ENCODE measurements at places on chromosomes 1 and 21. TPM values are rescaled to one million over a fixed set of nuclear protein-coding genes. Genes with fewer than 3 reads are reported as not detected.

CSMD2 gene
- total RNA-seq = 0.41 TPM

DNA sequence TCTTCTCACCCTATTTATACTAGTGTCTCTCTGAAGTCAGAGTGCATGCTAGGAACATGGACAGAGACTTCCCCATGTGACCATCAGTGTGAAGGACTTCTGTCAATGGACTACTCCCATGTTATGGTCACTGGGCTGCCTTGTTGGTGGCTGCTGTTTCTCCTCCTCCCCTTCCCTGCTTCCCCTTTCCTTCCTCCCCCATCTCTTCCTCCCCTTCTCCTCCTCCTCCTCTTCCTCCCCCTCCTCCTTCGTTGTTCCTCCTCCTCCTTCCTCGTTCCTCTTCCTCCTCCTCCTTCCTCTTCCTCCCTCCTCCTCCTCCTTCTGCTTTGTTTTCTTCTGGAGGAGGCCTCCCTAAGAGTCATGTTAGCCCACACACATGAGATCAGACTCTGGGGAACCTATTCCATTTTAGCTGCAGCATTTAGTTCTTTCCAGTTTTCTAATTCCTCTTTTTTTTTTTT is 35.8 kb downstream of the IER5 start:
- no peak for DNase-seq

GRCh38 chr1:208312706-208313105 is 68.5 kb upstream of the PLXNA2 start:
- no peak for DNase-seq

TNFRSF8 gene
- 0.51 TPM for total RNA-seq

DNA sequence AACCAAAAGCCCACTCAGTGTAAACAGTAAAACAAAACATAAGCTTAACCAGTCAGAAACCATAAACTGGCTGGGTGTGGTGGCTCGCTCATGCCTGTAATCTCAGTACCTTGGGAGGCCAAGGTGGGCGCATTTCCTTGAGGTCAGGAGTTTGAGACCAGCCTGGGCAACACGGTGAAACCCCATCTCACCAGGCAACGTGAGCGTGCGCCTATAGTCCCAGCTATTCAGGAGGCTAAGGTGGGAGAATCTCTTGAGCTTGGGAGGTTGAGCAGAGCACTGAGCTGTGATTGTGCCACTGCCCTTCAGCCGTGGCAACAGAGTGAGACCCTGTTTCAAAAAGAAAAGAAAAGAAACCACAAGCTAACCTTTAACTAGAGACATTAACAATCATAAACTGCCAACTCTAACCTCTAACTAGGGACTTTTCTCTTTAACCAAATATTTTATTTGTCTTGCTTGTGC is 13.1 kb upstream of the PRRC2C start:
- DNase-seq = no peak

- DNase-seq = no peak
These were observed 3.1 kb downstream of the OLIG2 start for GRCh38 chr21:33028773-33029384.

GRCh38 chr1:39689635-39690034 is 1.6 kb downstream of the HPCAL4 start:
- no peak for DNase-seq

TYW3 gene
- total RNA-seq = 24.0 TPM

TFF3 gene
- 2,641 TPM for total RNA-seq

DNA sequence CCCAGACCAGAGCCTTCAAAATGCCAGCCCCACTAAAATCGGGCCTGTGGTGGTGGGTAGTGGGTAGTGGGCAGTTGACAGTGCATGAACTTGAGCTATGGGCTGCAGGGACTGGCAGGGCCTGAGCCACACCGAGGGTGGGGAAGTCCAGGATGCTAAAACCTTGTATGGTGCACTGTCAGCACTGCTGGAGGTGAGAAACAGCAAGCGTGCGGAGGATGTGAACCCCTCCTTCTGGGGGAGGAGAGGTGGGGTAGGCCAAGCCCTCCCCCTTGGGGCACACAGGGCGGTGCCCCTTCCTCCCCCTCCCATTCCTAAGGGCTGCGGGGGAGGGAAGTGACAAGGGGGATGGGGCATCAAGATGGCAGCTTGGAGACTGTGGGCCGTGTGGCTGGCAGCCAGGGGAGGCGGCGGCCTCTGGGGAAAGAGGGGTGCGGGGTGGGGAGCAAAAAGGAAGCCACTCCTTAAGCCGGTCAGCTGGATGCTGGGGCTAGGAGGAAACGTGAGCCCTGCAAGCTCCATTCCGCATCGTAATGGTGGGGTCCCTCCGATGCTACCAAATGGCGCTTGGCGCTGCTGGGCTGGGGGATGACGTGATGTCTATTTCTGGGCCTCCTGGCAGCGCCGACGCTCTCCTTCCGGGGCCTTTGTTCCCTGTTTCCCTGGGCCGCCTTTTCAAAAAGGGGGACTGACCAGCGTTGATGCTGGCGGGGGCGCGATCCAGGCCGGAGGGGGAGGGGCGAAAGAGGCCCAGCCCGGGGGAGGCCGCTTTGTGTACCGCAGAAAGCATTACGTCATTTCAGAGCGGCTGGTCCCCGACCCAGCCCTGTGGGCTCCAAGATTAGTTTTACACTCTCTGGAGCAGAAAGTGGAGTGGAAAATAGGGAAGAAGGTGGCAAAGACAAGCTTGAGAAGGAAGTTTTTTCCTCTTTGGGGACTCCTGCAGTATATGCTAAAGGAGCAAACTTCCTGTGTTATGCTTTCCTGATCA is 809 bp downstream of the SYT11 start:
- DNase-seq = peak; percentile 76

DNA sequence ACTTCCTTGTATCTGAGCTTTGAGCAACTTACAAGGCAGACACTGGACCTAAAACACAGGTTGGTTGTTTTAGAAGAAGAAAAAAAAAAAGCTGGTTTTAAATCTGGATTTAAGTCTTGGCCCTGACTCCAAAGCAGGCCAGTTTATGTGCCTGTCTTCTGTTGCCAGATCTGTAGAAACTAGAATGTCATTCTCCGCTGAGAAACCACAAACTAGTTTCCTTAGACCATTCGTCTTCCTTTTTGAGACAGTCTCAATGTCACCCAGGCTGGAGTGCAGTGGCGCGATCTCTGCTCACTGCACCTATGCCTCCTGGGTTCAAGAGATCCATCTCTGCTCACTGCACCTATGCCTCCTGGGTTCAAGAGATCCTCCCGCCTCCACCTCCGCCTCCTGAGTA is 33.9 kb downstream of the APP start:
- no peak for DNase-seq

- no peak for DNase-seq
These were observed 27.0 kb downstream of the NVL start for GRCh38 chr1:224302947-224303346.

HSPA6 gene
- 1.8 TPM for total RNA-seq

DNA sequence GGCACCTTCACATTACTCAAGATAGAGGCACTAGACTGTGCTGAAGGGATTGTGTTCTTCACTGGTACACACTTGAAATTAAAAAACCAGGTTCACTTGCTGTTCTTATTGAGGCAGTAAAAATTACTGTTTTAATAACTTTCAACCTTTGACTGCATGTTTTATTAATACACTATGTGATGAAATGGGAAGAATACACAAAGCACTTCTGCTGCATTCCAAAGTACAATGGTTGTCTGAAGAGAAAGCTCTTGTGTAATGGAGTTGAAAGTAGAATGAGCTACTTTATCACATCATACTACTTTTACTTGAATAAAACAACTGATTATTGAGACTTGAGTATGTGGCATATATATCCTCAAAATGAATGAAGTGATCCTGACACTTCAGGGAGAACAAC is 49.7 kb downstream of the LRRC8C start:
- DNase-seq = no peak

DNA sequence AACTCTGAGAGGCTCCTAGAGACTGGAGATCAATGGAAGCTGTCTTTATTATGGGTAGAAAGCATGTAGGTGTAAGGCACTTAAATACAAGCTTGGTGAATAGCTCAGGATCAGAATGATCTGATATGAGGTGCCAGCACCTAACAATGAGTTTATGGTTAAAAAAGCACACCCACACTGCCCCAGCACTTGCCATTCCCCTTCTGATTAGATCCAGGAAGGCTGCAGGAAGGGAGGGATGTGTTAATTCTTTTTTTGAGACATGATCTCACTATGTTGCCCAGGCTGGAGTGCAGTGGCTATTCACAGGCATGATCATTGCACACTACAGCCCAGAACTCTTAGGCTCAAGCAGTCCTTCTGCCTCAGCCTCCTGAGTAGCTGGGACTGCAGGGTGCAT is 71.8 kb upstream of the IVNS1ABP start:
- DNase-seq = no peak

GRCh38 chr1:21162740-21163464 is 13.8 kb downstream of the EIF4G3 start:
- DNase-seq = no peak

GRCh38 chr1:47532921-47533792 is 95.3 kb downstream of the FOXD2 start:
- no peak for DNase-seq

COL11A1 gene
- total RNA-seq = 0.06 TPM

DNA sequence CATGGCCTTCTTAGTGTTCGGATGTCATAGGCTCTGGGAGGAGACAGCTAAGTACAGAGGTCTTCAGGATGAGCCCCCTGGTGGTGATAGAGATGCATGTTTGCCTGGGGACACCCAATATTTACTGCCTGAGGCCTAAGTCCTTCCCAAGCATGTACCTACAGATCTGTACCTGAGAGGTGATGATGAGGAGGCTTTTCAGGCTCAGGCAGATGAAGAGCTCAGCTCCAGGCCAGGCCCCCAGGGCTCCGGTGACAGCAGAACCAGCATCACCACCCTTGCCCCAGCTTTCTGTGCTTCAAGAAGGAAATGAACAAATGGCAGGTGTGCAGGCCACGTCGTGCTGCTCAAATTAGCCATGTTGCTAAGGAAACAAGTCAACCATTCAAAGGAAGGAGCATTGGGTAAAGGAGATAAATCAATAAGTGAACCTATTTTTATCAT is 21.1 kb downstream of the CACNA1E start:
- DNase-seq = no peak

ZBTB21 gene
- 18.9 TPM for total RNA-seq

DNA sequence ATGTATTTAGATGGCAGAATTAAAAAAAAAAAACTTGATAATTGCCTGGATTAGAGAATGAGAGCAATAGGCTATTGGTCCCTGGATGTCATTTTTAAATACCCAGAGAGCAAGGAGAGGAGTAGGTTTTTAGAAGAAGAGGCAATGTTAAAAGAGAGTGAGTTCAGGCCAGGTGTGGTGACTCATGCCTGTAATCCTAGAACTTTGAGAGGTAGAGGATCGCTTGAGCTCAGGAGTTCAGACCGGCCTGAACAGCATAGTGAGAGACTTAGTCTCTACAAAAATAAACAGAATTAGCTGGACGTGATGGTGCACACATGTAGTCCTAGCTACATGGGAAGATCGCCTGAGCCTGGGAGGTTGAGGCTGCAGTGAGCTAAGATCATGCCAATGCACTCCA is 15.9 kb upstream of the MUTYH start:
- DNase-seq = no peak

GRCh38 chr1:17239420-17239819 is 9.5 kb upstream of the PADI3 start:
- peak; percentile 73 for DNase-seq

GRCh38 chr1:44090429-44091252 is 28.0 kb upstream of the KLF17 start:
- no peak for DNase-seq

DNA sequence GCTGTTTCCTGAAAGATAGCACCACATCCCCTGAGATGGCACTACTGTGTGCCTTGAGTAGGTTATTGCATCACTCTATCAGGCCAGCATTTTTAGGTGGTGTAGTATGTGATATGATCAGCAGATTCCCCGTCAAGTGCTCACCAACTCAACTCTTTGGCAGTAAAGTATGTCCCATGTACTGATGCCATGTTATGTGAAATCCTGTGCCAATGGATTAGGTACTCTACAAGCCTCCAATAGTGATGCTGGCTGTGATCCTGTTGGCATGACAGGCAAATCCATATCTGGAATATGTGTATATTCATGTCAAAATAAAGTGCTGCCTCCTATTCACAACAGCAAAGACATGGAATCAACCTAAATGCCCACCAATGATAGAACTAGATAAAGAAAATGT is 137.2 kb upstream of the CAMK1G start:
- DNase-seq = no peak

DNA sequence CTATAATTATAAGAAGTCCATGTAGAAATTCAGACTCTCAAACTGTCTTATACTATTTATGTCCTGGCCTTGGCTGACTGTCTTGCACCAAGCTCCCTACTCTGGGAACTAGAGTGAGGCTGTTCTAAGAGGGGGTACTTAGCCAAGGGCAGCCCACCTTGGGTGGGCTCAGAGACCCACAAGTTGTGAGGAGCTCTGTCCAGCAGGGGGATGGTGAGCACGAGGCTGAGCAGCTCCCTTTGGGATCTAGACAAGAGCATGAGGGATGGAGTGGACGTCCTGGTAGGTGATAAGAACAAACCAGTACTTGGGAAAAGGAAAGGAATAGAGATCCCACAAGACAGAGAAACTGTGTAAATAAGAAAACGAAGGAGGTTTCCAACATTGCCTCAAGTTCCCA is 127.1 kb upstream of the SLC44A3 start:
- no peak for DNase-seq

- no peak for DNase-seq
These were observed 211.0 kb downstream of the PDE4B start for GRCh38 chr1:66003690-66004089.

- no peak for DNase-seq
These were observed 22.6 kb downstream of the GON4L start for GRCh38 chr1:155834296-155834926.

DNA sequence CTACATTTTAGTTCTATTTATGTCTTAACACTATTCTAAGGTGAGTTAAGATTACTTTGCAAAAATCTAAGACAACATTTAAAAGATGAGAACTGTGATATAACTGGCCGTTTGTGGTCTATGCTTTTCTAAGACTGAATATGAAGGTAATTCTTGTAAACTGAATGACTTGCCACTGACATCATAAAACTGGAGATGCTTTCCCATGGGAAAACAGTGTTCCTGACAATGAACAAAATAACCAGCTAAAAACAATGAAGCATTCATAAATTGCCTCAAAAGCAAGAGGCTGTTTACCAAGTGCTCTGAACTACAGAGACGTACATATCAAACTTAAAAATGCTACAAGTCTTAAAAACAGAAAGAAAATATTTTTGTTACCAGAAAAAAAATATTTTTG is 54.7 kb downstream of the APP start:
- DNase-seq = no peak

DNA sequence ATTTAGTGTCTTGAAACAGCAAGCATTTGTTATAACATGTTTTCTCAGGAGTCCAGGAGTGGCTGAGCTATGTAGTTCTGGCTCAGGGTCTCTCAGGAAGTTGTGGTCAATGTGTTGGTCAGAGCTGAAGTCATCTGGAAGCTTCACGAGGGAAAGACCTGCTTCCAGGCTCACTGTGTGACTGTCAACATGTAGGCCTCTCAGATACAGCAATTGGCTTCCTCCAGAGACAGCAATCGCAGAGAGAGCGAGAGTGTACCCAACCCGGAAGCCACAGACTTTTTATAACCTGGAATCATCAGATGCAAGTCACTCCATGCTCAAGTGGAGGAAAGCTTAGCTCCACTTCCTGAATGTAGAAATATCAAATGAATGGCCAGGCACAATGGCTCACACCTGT is 40.9 kb downstream of the TNFRSF9 start:
- DNase-seq = no peak

- DNase-seq = no peak
These were observed 1.7 kb upstream of the RHOU start for GRCh38 chr1:228733576-228733975.

GRCh38 chr1:11787251-11787803 is 18.4 kb downstream of the MTHFR start:
- DNase-seq = peak; percentile 66
